ENCODE measurements at places on chromosomes 5 and 9. TPM values are rescaled to one million over a fixed set of nuclear protein-coding genes. Genes with fewer than 3 reads are reported as not detected.

- DNase-seq = no peak
These were observed 60.5 kb downstream of the SYK start for GRCh38 chr9:90861826-90862740.

GRCh38 chr5:174418809-174419539 lies 305.4 kb upstream of the MSX2 start:
- no peak for DNase-seq

DNA sequence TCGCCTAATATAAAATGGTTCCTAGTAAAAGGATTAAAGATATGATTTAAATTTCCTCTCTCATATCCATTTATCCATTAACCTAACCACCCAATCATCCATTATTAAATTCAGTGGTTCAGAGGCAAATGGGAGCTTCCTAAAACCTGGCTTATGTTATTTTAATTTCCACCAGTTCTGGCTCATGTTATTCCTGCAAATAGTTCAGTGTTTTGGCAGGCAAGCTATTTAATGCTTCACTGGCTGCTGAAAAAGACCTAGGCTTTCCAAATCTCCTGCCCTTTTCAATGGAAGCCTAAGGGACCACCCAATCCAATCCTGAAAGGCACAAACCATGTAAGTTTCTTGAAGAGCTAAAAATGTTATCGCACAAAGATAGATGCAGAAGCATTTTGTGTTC lies 52.3 kb downstream of the POC5 start:
- DNase-seq = no peak

GRCh38 chr9:134306636-134307600 lies 19.3 kb upstream of the RXRA start:
- DNase-seq = no peak

DNA sequence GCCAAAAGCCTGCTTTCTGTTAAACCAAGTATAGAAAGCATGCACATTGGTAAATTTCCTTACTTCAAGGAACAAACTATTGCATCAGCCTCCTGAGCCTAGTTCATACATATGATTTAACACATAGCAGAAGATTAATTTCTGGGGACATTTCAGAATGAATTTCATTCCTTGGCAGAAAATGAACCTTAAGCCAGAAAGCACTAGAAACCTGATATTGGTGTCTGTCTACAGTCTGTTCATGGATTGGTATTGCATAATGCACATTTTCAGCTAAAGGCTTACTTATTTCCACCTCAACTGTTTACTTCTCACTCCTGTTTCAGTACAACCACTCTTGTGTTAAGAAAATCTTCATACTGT lies 1471.8 kb upstream of the NUDT12 start:
- DNase-seq = no peak

GRCh38 chr5:157900644-157901043 lies 41.7 kb upstream of the CLINT1 start:
- no peak for DNase-seq

GRCh38 chr9:21121595-21122251 lies 19.9 kb downstream of the IFNW1 start:
- no peak for DNase-seq

- DNase-seq = no peak
These were observed 194.7 kb downstream of the GLIS3 start for GRCh38 chr9:4105183-4105582.

DNA sequence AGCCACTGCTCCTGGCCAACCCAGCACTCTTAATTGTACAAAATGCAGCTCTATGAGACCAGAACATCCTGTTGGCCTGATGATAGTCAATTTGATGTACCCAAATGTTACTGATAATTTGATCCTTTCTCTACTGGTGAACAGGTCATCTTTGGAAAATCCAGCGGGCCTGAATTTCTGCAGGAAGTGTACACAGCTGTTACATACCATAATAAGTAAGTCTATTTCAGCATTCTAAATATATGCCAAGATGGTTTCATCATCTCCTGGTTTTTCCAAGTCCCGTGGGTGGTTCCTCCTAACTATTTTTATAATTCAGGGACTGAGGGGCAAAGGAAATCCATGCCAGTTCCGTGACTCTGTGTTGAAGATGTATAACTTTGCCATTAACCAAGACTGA lies 155.4 kb downstream of the DOCK8 start:
- no peak for DNase-seq

GRCh38 chr5:152404494-152404893 lies 585 bp downstream of the NMUR2 start:
- no peak for DNase-seq

DNA sequence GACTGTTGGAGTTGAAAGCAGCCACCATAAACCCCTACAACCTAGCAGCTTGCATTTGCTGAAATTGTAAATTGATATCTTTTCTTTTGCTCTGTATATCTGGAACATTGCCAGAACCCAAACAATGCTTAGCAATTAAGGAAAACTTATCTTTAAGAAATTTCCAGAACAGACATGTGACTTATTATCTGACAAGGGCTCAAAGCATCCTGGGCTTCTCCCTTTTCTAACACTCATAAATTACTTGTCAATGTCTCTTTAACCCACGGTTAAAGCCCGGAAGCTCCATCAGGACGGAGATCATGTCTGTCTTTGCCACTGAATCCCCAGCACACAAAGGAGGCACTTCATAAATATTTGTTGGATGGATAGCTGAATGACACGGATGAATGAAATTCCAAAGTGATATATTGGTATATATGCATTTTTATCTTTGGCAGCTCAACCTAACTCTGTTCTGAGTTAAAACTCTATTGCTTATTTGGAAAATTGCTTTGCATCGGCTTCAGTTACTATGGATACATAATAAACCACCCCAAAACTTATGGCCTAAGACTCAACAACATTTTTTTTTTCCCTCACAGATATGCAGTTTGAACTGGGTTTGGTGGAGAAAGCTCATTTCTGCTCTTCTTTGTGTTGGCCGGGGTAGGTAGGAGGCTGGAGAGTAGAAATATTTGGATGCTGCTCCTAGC lies 103.1 kb upstream of the CLINT1 start:
- no peak for DNase-seq

GRCh38 chr9:26148128-26148527 lies 469.9 kb upstream of the TUSC1 start:
- DNase-seq = no peak

- DNase-seq = no peak
These were observed 264.9 kb downstream of the TLE1 start for GRCh38 chr9:81424431-81424830.

DNA sequence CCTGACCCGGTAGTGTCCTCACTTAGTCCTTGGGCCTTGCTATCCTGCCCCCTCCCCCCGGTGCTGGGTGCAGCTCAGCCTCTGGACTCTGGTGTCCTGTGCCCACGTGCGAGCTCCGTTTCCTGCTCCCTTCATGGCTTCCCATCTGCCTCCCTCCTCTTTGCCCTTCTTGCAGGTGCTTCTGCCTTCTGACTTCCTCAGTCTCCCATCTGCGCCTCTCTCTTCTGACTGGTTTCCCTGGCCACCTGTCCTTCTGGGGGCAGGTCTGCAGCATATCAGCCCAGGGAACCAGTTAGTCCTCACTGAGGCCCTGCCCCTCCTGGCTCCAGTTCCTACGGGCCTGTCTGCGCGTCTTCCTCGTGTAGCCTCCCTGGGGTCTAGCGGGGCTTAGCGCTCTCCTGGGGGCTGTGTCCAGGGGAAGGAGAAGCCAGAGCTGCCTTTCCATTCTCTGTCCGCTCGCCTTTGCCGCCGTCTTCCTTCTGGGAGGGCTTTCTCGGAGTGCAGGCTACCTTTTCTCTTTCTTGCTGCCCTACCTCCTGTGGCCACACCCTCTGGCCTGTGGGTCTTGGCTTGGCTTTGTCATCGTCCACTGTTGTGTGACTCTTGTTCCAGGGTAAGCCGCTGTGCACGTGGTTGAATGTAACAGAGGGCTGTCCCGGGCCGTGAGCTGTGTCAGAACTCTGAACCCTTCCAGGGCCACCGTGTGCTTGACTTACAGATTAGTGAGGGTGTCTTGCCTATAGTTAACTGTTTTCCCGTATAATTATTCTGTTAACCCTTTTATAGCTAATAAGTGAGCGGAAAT lies 51.8 kb downstream of the EHMT1 start:
- DNase-seq = no peak

GRCh38 chr9:128715436-128715750 lies 8.5 kb downstream of the ZDHHC12 start:
- DNase-seq = no peak

GRCh38 chr9:17847908-17848307 lies 269.0 kb downstream of the SH3GL2 start:
- no peak for DNase-seq

DNA sequence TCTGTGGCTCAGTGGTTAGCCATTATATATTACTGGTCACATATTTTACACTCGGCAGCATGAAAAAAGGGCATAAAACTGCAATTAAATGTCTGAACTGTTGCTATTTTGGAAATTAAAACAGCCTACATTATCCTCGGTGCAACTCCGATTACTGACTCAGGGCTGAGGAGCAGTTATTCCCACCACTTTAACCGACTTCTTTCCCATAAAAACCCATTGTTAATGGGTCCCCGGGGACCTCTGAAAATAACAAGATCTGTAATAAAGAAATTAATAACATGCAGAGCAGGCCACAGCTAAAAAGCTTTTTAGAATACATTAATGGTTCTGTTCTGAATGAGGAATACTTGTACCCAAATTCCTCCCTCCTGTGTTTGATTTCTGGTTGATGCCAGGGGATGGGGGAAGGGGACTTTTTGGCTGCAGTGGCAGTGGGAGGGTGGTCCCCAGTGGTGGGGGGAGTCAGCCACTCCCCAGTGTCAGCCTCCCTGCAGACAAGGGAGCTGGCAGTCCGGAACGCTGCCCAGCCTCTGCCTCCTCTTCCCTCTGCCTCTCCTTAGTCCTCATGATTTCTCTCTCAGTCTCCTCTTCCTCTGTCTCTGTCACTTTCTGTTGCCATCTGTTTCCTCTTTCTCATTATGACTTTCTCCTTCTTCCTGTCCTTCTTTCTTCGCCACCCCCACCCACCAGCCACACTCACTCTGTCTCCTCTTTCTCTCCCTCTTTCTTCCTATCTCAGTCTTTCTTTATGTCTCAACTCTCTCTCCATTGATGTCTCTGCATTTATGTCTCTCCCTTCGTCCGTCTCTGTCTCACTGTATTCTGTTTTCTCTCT lies 59.0 kb upstream of the ZBTB43 start:
- no peak for DNase-seq

GRCh38 chr5:133508845-133509741 lies 103.2 kb downstream of the FSTL4 start:
- DNase-seq = no peak

- no peak for DNase-seq
These were observed 63.6 kb downstream of the SNX18 start for GRCh38 chr5:54580997-54581811.

Gene GARNL3
- 6.6 TPM for total RNA-seq

Gene ZFP2
- 2.4 TPM for total RNA-seq

Gene DAB2
- 2.3 TPM for total RNA-seq

Gene ACER2
- total RNA-seq = 5.9 TPM

Gene SLC34A3
- not detected for total RNA-seq

Gene ZNF454
- not detected for total RNA-seq

Gene AQP7
- 0.81 TPM for total RNA-seq

Gene TMEM252
- not detected for total RNA-seq

Gene TLX3
- total RNA-seq = not detected

Gene GFPT2
- 0.12 TPM for total RNA-seq

Gene RLN2
- 5.4 TPM for total RNA-seq
